ENCODE measurements at places on chromosomes 1 and 21. TPM values are rescaled to one million over a fixed set of nuclear protein-coding genes. Genes with fewer than 3 reads are reported as not detected.
A peak's percentile ranks its signal among the peaks of the same experiment; 100 is the strongest.

- DNase-seq, result no peak
Observed at GRCh38 chr1:66137235-66137634, 344.5 kb downstream of the PDE4B start.

Gene LCE2D
- not detected for polyA plus RNA-seq

Gene VCAM1
- 33.5 TPM for polyA plus RNA-seq

DNA sequence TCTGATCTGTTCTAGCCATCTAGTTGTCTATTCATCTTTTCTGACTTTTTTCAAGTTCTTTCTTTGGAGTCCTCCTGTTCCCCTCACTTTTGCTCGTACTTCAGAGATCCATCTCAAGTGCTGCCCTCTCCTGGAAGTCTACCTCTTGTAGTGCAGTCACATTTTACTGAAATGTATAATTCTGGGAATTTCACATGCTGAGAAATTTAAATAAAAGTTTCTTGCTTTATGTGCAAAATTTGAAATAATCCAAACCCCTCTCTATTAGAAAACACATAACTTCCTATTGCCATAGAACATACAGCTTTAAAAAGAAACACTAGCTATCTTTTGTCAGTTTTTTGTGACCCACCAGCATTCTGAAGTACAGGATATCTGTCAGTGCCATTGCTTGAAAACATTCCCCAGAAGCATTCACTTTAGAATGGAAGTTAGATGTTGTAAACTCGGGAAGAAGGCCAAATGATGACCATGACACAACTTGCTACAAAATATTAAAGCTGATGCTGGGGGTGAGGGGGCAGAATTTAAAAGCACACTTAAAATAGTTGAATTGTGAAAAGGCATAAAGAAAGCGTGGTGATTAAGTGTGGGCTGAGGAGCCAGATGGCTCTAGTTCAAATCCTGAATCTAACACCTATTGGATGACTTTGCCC, 22.0 kb downstream of the RLF start:
- no peak for DNase-seq

GRCh38 chr1:43058545-43059360, 100.1 kb upstream of the SLC2A1 start:
- DNase-seq, result peak; percentile 26

DNA sequence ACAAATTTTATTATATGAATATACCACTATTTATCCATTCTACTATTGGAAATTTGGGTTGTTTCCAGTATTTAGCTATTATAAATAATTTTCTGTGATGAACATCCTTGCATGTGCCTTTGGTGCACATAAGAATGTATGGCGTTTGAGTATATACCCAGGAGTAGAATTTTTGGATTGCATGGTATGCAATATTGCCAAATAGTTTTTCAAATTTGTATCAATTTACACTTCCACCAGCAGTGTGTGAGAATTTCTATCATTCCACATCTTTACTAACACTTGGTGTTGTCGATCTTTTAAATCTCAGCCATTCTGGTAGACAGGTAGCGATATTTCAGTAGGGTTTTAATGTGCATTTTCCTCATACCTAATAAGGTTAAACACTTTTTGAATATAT, 9.2 kb upstream of the FNBP1L start:
- no peak for DNase-seq

GRCh38 chr1:29186707-29187106, 5.0 kb upstream of the SRSF4 start:
- DNase-seq, result no peak

Gene ARHGEF2
- polyA plus RNA-seq, result 75.4 TPM

DNA sequence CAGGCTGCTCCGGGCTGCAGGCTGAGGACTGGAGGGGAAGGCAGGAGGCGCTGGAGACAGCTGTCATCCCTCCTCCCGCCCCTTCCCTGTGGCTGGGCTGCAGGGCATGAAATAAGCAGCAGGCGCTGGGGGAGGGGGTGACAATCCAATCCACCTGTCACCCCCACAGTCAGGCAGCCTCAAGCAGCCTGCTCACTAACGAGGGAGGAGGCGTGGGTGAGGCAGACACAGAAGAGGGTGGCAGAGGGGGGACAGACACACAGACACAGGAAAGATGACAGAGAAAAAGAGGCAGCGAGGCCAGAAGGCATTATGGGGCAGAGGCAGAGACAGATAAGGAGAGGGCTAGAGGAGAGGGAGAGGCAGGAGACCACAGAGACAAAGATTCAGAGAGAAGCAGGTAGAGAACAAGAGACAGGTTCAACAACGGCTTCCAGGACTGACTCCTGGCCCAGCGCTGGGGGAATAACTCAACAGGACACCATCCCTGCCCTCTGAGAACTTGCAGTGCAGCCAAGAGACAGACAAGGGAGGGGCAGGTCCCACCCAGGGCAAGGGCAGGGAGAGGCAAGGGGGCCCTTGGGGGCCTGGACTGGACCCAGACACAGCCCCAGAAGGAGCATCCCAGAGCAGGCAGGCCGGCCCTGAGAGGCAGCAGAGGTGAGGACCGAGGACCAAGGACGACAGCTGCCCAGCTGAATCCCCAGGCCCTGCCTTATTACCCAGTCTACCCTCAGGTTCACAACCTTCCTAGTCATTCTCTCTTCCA, 11.2 kb downstream of the MEF2D start:
- no peak for DNase-seq

Gene AZIN2
- polyA plus RNA-seq, result 7.1 TPM

DNA sequence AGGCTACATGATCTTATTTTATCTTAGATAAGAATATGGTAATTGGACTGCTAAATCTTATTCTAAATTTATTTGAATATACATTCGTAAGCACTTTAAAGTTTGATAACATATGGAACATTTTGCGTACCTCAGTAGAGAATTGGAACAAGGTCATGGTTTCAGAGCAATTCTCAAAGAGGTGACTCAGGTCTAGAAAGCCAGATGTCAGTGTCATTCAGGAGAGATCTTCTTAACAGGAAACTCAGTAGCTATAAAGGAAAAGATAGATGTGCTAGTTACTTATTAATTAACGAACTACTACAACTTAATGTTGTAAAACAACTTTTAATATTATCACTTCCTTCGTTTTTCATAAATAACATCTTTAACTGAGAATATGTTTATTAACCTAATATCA, 142.5 kb downstream of the USP25 start:
- no peak for DNase-seq

GRCh38 chr21:21468003-21468402, 469.8 kb downstream of the NCAM2 start:
- DNase-seq, result no peak

Gene ANKRD45
- 5.6 TPM for polyA plus RNA-seq

DNA sequence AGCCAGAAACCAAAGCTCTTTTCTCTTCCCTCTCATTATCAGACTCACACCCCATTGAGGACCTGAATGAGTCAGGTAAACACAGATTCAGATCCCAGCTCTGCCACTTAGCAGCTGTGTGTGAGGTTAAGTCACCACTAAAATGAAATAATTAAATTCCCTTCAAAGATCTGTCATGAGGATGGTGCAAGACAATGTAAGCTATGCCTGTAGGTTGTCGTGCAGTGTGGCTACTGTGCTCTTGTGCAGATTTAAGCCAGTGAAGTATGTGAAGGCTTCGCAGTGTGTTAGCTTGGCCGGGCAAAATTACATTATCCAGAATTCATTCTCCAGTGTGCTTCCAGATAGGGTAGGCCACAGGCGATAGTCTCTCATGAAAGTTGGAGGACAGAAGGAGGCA, 13.6 kb downstream of the UBL4B start:
- no peak for DNase-seq

DNA sequence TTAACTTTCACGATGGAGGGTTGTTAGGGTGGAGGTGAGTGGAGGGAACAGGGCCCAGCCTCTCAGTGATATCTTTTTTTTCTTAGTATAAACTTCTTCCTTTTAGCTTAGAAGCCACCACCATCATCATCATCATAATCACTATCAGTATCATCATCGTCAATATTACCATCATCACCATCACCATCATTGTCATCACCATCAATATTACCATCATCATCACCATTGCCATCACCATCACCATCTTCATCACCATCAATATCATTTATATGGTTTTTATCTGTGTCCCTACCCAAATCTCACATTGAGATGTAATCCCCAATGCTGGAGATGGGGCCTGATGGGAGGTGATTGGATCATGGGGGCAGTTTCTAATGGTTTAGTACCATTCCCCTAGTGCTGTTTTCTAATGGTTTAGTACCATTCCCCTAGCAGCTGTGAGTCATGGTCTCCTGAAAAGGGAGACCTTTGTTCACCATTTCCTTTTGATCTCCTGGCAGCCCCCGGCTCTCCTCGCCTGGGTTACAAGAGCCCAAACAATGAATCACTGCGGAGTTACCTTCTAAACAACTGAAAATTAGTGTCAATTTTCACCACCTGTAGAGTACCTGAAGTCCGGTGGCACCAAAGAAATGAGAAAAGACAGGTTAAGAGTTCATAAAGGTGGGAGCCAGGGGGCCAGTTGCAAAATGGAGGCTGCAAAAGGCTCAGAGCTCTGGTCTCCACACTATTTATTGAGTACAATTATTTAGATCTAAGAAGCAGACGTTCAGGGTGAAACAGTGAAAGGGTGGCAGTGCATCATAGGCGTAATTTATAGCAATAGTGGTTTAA, 3.1 kb upstream of the PLA2G2E start:
- DNase-seq, result no peak

GRCh38 chr1:172167796-172168596, 252.5 kb upstream of the C1orf105 start:
- DNase-seq, result no peak

DNA sequence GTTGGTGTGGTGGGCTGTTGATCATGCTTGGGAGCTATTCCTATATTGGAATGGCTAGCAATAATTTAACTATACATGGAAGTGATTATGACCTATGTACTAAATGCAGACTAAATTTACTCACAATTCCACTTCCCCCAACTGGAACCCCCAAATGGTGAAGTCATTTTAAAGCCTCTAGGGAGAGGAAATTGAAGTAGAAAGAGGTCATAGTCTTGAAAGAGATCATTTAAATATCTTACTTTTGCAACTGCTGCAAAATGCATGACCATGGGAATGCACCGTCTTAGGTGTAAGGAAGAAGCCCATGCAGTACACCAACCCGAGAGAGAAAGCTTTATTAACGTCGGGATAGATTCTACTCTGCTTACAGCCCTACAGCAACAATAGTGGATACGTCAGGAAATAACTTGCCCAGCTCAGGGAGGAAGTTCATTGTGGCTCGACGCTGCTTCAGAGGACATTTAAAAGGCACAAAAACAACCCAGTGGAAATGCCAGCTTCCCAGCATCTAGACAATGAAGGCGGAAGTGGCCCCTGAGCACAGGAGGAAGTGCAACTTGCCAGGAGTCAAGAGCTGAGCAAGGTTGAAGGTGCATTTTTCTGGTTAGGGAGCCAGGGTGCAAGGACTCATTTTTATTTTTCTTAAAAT, 26.5 kb downstream of the CYYR1 start:
- DNase-seq, result no peak

DNA sequence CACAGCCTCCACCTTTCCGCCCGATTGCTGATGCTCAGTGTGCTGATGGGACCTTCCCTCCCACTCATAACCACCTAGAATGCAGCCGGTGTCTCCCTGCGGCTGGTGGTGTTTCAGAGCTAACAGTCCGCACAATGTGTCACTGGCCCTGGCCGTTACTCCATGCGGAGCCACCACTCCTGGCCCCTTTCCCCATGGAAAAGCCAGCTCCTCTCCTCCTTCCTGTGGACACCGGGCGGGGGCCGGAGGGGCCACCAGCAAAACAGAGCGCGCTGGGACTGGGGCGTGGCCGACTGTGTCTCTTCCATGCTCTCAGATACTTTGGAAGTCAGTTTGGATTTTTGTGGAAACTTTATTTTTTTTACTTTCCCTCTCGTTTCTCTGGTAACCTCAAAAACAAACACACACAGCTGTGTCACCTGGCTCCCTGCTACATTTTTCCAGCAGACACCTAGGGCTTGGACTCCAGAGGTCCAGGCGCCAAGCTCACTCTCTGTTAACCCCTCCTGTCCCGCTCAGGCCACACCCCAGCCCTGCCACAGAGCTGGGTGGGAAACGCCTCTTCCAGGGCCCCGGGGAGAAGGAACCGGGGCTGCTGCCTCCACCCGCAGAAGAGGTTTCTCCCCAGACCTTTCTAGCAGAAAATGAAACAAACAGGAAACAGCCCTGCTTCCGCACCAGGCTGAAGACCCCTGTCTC, 32.5 kb upstream of the COL6A2 start:
- DNase-seq, result no peak

Gene CELA3B
- polyA plus RNA-seq, result not detected

Gene REN
- 80.3 TPM for polyA plus RNA-seq

GRCh38 chr1:94843846-94844245, 23.7 kb downstream of the SLC44A3 start:
- no peak for DNase-seq

DNA sequence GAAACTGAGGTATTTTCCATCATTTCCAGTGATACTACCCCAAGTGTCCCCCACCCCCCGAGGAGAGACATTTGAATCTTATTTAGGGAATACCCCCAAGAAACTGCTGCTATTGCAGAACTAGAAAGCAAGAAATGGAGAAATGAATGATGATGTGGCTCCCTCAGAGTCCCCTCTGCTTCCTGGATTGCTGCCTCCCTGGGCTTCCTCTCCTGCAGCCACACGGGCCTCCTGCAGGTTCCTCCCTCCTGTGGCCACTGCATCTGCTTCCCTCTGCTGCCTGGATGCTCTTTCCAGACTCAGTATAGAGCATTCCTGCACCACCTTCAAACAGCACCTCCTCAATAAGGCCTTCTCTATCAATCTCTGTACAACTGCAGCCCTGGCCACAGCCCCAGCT, 69.3 kb downstream of the SLC25A24 start:
- DNase-seq, result no peak

DNA sequence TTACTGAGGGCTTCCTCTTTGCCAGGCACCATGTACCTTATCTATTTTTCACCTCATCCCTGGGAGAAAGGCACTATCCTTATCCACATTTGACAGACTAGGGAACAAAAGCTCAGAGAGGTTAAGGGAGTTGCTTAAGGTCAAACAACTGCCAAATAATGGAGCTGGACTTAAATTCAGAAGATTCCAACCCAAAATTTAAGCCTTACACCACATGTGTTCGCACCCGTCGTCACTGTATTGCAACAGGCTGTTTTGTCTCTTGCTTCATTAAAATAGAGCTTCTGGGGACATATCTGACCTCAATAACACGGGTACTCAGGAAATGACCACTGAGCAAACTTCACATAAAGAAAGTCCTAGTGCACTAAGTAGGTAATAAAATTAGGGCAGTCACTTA, 62.0 kb downstream of the TRABD2B start:
- DNase-seq, result no peak

- no peak for DNase-seq
Observed at GRCh38 chr1:2388004-2388913, 3.1 kb downstream of the MORN1 start.

Gene FAM3B
- polyA plus RNA-seq, result 12.2 TPM

Gene FAM163A
- 0.90 TPM for polyA plus RNA-seq

DNA sequence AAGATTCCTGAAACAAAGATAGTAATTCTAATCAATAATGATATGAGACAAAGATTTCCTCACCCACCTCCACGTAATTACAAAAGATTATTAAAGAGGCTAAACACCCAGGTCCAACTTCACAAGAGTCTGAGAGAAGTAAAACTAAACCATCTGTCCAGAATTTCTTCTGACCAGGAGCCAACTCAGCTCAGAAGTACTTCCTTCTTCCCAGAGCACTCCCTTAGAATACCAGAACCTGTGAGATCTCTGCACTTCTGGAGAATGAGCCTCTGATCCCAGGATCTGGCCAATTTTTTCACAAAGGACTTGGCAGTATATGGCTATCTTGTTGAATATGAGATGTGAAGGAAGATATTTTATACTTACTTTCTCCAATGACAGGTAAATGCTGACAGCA, 120.6 kb upstream of the PALMD start:
- no peak for DNase-seq

GRCh38 chr21:44556879-44557278, 1.7 kb downstream of the KRTAP10-3 start:
- DNase-seq, result no peak

All from renal cortex interstitium (tissue), 15 donors.